ENCODE measurements at places on chromosomes 3 and 15.

DNA sequence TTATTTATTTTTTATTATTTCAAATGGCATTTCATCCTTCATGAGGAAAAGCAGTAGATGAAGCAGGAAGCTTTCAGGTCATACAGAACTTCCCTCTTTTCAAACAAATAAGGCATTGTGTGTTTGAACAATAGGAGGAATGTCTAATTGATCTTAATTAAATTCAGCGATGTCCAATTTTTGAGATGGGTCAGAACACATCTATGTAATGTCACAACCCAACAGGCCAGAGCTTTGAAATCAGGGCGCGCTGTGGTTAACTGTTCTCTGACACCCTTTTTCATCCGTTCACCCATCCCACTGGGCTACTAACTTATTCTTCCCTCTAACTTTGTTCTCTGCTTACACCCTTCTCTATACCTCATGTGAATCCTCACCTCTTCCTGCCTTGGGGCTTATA lies 510.5 kb downstream of the FOXP1 start:
- DNase-seq, result no peak

GRCh38 chr15:39582286-39582976 lies 1.6 kb downstream of the THBS1 start:
- no peak for DNase-seq

DNA sequence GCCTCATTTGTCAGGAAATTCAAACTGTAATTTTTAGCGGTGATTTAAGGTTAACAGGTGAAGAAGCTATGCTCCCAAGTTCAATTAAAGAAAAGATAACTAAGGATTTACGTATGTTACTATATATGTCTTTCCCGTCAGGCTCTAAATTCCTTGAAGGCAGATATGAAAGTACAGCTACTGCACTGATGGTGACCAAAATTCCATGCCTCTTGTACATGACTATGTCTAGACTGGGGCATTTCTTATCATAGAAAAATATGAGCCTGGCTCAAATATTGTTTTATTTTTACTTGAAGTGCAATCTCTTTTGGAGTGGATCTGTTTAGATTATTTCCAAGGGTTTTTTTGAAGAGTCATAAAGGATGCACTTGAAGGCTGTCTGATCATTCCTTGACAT lies 647.1 kb upstream of the KCNMB2 start:
- DNase-seq, result no peak

- DNase-seq, result no peak
These were observed 25.1 kb downstream of the RLBP1 start for GRCh38 chr15:89196241-89196640.

- no peak for DNase-seq
These were observed 301.0 kb upstream of the TBL1XR1 start for GRCh38 chr3:177498037-177498857.
